Activated effector memory CD4-positive, alpha-beta T cell treated with anti-CD3 and anti-CD28 coated beads, Interleukin-2, amount 50 U/mL, for 16 hours (primary cell): ENCODE measurements at places on chromosomes 4 and X.

GRCh38 chr4:84669201-84669600 is 86.3 kb downstream of the CDS1 start:
- no peak for DNase-seq

GRCh38 chrX:134725103-134725690 is 66.9 kb upstream of the PLAC1 start:
- DNase-seq: no peak

- DNase-seq: no peak
Observed at GRCh38 chrX:47231167-47231566, 1.6 kb upstream of the USP11 start.

DNA sequence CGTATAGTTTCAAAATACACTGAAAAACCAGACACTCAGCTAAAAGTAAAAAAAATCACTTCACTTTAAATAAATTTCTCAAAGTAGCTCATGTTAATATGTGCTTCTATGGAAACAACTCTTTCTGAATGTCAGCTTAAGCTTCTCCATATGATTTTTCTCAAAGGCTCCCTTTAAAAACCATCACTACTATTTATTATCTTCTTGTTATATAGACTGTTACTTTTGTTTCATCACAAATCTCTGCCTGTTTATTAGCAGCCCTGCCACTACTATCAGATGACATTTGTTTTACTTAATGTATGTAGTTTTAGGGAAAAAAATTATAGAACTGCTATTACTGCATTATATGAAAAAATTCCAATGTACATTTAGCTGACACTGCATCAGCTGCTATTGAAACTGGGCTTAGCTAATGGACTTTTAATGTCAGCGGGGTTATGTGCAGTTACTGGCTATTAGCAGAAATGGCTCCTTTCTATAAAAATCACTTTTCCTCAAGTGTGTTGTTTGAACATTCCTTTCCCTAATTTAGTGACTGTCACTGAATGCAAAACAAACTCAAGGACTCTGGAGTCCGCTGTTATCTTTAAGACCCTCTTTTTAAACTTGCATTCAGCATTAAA is 10.8 kb downstream of the UNC5C start:
- DNase-seq: no peak
